ENCODE measurements at places on chromosomes 5 and 9. TPM values are rescaled to one million over a fixed set of nuclear protein-coding genes. Genes with fewer than 3 reads are reported as not detected.

PCDHB6 gene
- 0.63 TPM for total RNA-seq

PTPN3 gene
- 0.30 TPM for total RNA-seq

SHC3 gene
- total RNA-seq = 0.09 TPM

PDE4D gene
- total RNA-seq = 26.1 TPM

IFNA2 gene
- not detected for total RNA-seq

KCTD16 gene
- total RNA-seq = 0.17 TPM

CACNA1B gene
- not detected for total RNA-seq

GARIN3 gene
- not detected for total RNA-seq

ZFP37 gene
- total RNA-seq = 4.1 TPM

RAB14 gene
- total RNA-seq = 46.9 TPM

FOXD4L6 gene
- not detected for total RNA-seq

DMRTA1 gene
- total RNA-seq = 0.43 TPM

MARCOL gene
- not detected for total RNA-seq

AGPAT2 gene
- 40.4 TPM for total RNA-seq

BHMT2 gene
- not detected for total RNA-seq

SLC34A1 gene
- 0.14 TPM for total RNA-seq

PHF19 gene
- total RNA-seq = 33.4 TPM

HTR1A gene
- not detected for total RNA-seq

COL23A1 gene
- 0.63 TPM for total RNA-seq

PRUNE2 gene
- total RNA-seq = 11.9 TPM

DDX4 gene
- total RNA-seq = not detected

LECT2 gene
- not detected for total RNA-seq

SLC34A3 gene
- total RNA-seq = not detected

DBH gene
- 0.57 TPM for total RNA-seq

SOX30 gene
- total RNA-seq = 0.20 TPM

NR4A3 gene
- 3.5 TPM for total RNA-seq

FAT2 gene
- under 0.01 TPM for total RNA-seq

C9orf50 gene
- not detected for total RNA-seq

MYOT gene
- total RNA-seq = 0.52 TPM

PCDHGB6 gene
- total RNA-seq = 5.2 TPM

PTGES gene
- 3.2 TPM for total RNA-seq

GPX8 gene
- 6.9 TPM for total RNA-seq

PCDHGA7 gene
- 2.6 TPM for total RNA-seq

EGFLAM gene
- total RNA-seq = 16.8 TPM

GRIA1 gene
- not detected for total RNA-seq

LCP2 gene
- 186 TPM for total RNA-seq

PRDM9 gene
- not detected for total RNA-seq

AIF1L gene
- total RNA-seq = 229 TPM
